ENCODE measurements at places on chromosomes 7 and 10.

GRCh38 chr10:4678951-4679671 is 146.9 kb upstream of the AKR1E2 start:
- DNase-seq, result peak; percentile 77

DNA sequence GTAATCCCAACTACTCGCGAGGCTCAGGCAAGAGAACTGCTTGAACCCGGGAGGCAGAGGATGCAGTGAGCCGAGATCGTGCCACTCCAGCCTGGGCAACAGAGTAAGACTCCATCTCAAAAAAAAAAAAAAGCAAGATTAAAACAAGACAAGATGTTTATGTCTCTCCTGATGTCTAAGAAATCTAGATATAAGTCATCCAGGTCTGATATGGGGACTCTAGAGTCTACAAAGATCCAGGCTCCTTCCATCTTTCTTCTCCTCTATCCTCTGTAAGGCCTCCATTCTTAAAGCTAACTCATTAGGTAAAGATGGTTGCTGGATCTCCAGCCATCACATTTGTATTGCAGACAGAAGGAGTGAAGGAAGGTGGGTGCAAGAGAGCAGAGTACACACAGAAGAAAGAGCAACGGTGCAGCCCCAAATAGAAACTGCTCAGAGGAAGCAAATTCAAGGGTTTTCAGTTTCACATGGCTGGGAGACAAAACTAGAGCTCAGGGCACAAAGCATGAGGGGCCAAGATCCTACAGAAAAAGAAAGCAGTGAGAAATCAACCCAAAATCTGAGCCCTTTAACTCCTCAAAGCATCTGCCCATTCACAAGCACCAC is 57.6 kb downstream of the USP6NL start:
- DNase-seq, result no peak

- DNase-seq, result no peak
Observed at GRCh38 chr7:32318300-32319011, 171.7 kb downstream of the LSM5 start.

- DNase-seq, result no peak
Observed at GRCh38 chr7:29955799-29956486, 33.7 kb downstream of the SCRN1 start.

DNA sequence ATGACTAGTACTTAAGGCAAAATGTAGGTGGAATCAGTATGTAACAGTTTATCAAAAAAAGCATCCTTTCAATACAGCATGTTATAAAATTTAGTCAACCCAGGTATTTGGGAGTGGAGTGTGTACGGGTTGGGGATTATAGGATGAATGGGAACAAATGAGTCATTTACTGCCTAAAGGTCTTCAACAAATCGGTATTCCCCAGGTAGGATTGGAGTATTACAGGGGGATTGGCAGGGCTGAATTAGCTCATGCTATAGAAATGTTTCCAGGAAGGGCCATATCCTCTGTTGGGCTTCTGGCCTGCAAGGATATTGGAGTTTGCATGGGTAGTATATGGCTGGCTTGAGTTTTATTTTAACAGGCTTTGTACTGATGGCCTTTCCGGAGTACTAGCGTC is 723.7 kb downstream of the SORCS1 start:
- no peak for DNase-seq

- no peak for DNase-seq
Observed at GRCh38 chr7:6111041-6111440, 79.9 kb downstream of the ANKRD61 start.

DNA sequence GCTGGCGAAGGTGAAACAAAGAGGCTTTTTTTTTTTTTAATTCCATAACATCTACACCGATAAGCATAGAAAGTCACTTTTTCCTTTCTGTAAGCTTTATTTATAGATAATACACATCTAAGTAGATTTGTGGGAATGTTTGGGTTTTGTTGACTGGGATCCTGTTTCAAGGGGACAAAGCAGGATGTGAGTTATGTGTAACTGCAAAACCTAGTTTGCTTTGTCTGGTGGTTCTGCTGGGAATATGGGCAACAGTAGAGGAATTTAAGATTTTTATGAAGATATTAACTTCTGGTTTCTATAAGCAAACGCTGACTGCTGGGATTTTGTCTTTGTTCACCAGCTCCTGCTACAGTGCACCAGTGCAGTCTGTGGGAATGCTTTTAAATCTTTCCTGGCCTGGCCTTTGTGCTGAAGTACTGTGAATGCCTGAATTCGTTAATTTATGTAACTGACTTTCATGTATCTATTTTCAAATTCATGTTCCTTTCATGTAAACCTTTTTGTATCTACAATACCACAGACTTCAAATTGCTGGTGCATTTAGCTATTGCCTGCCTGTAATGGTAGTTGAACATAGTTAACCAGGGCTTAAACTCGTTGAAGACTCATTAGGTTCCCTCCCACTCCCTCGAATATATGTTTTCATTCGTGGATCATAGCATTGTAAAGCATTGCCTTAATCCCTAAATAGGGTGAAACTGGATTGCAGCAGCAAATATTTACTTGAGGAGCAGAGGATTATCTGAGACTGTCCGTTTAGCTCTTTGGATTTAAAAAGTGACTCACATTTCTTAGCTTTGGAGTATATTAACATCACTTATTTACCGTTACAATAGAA is 1.5 kb downstream of the KLHL7 start:
- no peak for DNase-seq

- DNase-seq, result no peak
Observed at GRCh38 chr7:1461646-1462375, 2.5 kb upstream of the MICALL2 start.

GRCh38 chr10:47300429-47300931 is 483 bp downstream of the GDF10 start:
- DNase-seq, result no peak

- DNase-seq, result no peak
Observed at GRCh38 chr10:122096705-122097104, 107.7 kb downstream of the TACC2 start.

DNA sequence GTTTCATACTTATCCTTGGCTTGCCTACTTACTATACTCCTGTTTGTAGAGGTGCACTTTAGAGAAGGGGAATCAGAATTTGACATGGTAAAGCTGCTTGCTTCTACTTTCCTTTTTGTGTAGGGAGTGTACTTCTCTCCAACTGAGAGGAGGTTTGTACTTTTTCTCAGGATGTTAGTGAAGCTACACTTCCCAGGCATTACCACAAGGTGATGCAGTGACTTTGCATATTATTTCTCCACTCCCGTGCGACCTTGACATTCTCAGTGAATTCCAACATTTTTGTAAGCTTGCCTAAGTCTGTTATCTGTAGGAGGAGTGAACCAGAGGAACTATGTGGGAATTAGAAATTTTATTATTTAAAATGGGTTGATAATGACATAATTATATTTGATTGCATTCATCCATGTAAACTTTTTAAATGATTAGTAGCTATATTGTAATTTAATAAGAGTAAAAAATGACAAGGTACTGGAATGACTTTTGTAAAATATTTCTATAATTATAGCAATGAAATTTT is 5.2 kb downstream of the TAX1BP1 start:
- DNase-seq, result peak; percentile 80

All from Caki2 (cell line).